Stimulated activated CD8-positive, alpha-beta memory T cell treated with anti-CD3 and anti-CD28 coated beads, Interleukin-4, amount 100 ng/mL, for 4 hours (primary cell): ENCODE measurements at places on chromosomes 4 and X.

GRCh38 chr4:117447925-117448324, 362.5 kb upstream of the TRAM1L1 start:
- no peak for DNase-seq

DNA sequence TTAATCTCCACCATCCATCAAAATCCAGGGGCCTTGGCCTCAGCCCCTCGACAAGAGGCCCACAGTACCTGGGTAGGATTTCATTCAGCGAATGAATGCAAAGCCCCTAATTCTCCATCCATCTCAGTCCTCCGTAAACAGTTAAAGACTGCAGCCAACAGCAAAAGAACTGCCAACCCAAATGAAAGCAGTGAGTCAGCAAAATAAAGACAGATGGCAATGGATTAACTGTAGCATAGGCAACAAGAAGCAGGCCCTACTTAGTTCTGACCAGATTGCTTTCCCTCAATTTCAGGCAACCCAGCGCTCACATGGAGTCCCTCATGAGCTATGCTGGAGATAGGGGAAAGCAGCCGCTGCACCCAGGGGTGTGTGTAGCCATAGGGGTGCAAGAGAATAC, 21.4 kb downstream of the PLAC1 start:
- no peak for DNase-seq

DNA sequence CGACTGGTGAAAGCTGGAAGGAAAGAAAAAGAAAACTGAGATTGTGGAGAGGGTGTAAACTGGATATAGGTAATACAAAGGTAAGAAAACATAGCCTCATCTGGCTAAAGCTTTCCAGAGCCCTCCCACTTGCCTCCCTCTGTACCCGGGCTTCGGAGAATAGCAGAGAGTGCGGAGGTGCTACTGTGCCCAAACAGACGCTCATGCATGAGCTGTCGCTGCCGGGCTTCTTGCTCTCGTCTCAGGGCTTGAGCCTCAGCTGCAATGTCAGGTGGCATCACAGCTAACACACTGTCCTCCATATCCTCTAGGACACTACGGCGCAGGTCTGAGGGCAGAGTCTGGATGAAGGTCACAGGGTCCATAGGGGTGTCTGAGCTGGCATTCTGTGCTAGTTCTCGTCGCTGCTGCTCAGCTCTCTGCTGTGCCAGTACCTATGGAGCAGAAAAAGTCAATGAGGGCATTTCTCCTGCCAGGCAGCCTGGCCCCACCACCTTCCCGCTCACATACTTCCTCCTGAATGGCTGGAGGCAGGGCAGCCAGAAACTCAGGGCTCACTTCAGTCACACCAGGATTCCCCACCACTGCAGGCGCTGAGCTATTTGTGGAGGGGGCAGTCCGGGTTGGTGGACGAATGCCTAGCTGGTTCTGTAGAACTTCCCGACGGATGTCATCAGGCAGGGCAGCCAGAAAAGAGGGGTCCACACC, 116.7 kb upstream of the HSD17B10 start:
- DNase-seq: no peak

GRCh38 chr4:1208266-1208961, 36.0 kb upstream of the SPON2 start:
- no peak for DNase-seq

GRCh38 chr4:16790508-16790907, 107.9 kb downstream of the LDB2 start:
- DNase-seq: no peak

DNA sequence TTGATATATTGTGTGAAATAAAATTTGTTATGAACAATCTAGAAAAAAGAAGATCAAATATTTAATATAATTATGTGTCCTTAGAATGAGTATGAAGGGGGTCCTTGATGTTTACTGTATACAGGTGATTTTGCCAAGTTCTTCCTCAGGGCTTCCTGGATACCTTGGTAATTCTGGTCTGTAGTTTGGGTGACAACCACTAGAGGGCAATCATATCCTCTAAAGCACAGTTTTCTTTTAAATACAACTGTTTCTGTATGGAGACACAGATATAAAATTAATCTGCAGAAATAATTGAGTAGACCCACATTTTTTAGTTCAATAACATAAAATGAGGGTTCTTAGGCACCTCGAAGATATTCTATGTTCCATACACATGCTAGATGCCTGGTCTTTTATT, 157.7 kb downstream of the SPANXN1 start:
- no peak for DNase-seq

GRCh38 chr4:25792200-25792791, 70.5 kb downstream of the SEL1L3 start:
- no peak for DNase-seq

DNA sequence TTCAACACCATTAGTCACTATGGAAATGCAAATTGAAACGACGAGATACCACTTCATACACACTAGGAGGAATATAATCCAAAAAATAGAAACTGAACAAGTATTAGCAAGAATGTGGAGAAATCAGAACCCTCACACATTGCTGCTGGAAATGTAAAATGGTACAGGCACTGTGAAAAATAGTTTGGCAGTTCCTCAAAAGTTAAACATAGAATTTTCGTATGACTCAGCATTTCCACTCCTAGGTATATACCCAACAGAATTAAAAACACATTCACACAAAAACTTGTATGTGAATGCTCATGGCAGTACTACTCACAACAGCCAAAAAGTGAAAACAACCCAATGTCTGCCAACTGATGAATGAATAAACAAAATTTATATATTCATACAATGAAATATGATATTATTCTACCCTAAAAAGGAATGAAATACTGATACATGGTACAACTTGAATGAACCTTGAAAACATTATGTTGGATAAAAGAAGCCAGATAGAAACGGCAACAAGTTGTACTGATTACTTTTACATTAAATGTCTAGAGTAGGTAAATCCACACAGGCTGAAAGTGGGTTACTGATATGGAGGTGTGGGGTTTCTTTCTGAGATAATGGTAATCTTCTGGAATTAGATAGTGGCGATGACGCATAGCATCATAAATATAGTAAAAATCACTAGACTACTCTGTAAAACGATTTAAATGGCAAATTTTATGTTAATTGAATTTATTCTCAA, 22.3 kb downstream of the TEC start:
- DNase-seq: no peak

GRCh38 chr4:89299153-89299791, 8.3 kb downstream of the GPRIN3 start:
- no peak for DNase-seq

GRCh38 chr4:187739771-187740170, 255.8 kb upstream of the ZFP42 start:
- DNase-seq: no peak

DNA sequence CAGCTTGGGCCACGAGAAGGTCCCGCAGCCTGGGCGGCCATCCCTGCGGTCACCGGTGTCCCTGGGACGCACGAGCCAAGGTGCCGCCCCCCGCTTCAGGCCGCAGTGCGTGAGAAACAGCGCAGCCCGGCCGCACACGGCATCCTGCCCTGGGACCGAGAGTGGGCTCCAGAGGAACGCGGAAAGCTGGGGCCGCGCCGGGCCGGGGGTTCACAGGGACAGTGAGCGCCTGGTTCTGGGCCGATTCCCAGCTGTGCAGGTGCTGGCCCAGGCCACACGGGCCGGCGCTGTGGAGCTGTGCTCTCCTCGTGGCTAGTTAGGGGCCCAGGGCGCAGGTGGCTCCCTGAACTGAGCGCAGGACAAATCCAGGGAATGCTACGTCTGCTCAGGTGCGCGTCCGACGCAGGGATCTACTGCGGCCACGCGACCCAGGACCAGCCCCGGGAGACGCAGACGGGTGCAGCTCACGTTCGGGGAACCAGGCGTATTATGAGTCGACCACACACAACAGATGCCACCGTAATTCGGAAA, 25.8 kb upstream of the GTPBP6 start:
- DNase-seq: no peak

GRCh38 chr4:31461421-31461820, 741.3 kb downstream of the PCDH7 start:
- DNase-seq: no peak

DNA sequence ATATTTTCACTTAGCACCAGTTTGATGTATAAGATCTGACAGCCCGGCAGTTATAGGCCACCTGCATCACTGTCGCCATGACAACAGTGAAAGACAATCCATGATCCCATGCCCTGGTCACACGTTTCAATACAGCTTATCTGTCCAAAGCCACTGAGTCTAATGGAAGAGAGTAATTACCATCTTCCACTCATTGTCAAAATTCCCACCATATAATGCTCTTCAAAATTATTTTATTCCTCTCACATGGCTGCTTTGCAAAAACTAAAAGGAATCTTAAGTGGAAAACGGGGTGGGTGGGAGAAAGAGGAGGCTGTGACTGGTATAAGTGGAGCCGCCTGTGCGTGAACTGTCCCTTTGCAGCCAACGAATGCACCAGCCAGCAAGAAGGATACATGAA, 44.2 kb downstream of the MAML3 start:
- DNase-seq: no peak

GRCh38 chrX:40105835-40106675, 8.3 kb upstream of the BCOR start:
- DNase-seq: no peak

GRCh38 chrX:48787505-48788443, 1.4 kb downstream of the GATA1 start:
- no peak for DNase-seq

- DNase-seq: no peak
Measured at GRCh38 chr4:183905081-183905592, at the start of gene STOX2. Gene STOX2 (plus strand): TSS chr4:183905307. CDS start chr4:183906791, 1,484 bp downstream.

DNA sequence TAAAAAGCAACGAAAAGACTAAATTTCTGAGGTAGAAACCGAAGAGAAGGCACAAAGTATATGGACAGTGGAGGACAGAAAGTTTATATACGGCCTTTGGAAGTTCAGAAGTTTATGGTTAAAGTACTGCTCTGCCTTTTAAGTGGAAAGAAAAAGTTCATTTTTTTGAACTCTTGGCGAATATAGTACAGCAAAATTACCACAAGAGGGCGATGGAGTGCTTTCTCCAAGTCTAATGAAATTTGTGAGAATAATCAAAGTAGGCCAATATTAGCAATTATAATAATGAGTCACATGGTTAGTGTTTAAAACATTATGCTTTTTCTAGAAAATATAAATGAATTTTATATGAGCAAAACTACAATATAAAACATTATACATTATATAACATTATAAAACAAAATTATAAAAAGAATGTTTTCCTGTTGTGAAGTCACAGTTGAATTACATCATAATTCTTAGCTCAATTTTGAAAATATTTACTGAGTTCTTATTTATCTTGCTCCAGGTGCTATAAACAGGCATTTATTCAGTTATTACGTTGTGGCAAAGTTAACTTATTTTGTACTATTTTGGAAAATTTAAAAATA, 136.2 kb upstream of the BMPR1B start:
- DNase-seq: no peak

DNA sequence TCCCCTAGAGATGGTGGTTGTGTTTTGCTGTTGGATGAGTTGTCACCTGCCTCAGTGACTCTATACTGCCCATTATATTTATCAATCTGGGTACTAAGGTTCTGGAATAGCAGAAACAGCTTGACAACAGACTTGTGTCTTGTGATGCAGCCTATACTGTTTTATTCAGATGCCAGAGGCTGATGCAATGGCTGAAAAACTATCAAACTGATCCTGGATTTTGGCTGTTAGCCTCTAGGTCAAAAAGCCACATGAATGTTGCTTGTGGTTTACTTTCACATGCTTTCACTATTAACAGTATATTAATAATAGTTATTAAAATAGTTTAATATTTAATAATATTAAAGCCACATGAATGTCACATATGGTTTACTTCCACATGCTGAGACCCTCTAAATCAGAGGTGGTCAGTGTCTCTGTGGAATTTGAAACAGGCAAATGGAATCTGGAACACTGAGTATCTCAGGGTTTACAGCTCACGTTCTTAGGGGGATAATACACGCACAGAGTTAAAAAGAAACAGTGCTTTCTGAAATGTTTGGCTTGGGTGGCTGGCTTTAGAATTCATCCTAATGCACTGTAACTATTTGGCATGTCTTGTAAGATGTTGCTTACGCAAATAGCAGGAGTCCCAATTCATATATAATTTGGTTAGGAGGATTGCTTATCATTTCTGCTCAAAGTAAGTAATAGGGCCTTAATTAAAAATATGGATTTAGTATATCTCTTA, 82.5 kb upstream of the LCORL start:
- DNase-seq: no peak

DNA sequence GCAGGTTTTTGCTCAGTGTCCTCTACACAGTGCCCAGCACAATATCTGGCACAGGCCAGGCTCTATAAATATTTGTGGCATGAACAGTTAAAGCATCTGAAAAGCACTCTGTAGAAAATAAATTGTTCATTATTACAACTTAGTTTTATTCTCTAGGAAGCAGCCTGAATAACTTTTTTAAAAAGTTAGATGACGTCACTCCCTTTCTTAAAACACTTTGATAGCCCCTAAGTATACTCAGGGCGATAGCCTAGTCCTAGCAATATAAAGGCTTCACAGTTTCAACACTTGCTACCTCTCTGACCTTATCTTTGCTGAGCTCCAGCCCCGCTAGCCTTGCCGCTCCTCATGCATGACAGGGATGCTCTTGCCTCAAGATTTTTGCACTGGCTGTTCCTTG, 80.6 kb downstream of the GPM6A start:
- DNase-seq: no peak

- DNase-seq: no peak
Measured at GRCh38 chr4:127629371-127629770, 3.4 kb upstream of the INTU start.

GRCh38 chrX:38970845-38971244, 169.6 kb downstream of the MID1IP1 start:
- DNase-seq: no peak

DNA sequence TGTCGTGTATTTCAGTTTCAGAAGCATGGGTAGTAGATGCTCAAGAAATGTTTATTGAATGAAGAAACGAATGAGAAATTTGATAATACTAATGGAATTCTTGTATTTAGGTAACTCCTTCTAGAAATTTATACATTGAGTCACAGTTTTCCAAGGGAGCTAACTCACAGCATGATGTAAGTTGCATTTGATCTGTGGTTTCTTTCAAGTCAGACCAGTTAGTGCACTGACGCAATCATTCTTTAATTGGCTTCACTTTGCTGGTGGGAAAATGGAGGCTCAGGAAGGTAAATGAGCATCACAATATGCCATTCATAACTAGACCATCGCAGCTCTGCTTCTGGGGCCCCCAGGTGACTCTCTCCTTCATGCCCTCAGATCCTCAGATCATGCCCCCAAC, 17.3 kb upstream of the CWH43 start:
- DNase-seq: no peak

GRCh38 chr4:107850438-107850837, 25.7 kb downstream of the SGMS2 start:
- no peak for DNase-seq

DNA sequence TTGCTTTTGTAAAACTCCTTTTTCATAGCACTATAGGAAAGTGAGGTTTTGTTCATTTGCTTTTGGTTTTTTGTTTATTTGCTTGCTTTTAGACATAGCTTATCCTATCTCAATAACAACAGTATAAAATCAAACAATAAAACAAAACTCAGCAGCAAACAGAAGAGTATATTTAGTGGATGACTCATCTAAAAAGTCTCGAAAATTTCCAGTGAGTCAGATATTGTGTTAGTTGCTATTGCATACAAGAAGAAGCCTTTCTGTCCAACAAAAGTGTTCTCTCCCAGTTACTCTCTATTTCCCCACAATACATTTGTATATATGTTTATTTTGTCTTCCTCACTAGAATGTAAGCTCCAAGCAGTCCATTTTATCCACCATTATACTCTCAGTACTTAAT, 36.0 kb upstream of the NPNT start:
- DNase-seq: no peak
